ENCODE measurements at places on chromosomes 7 and 10.
A peak's percentile ranks its signal among the peaks of the same experiment; 100 is the strongest.

- no peak for DNase-seq
Observed at GRCh38 chr7:115008465-115009114, 86.7 kb downstream of the MDFIC start.

DNA sequence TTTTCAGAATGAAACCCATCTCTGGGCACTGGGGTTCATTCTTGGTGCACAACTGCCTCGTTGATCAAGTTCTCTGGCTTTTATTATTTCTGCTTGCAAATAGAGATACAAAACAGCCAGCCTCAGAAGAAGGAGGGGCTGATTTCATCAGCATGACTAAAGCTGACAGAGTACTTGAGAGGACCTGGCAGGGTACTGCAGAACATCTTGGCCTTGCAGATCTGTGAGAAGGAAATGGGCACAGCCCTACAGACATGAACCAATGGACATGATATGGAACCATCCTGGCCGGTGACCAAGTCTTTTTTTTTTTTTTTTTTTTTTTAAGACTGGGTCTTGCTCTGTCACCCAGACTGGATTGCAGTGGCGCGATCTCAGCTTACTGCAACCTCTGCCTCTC, 240.6 kb downstream of the VTI1A start:
- DNase-seq, result no peak

DNA sequence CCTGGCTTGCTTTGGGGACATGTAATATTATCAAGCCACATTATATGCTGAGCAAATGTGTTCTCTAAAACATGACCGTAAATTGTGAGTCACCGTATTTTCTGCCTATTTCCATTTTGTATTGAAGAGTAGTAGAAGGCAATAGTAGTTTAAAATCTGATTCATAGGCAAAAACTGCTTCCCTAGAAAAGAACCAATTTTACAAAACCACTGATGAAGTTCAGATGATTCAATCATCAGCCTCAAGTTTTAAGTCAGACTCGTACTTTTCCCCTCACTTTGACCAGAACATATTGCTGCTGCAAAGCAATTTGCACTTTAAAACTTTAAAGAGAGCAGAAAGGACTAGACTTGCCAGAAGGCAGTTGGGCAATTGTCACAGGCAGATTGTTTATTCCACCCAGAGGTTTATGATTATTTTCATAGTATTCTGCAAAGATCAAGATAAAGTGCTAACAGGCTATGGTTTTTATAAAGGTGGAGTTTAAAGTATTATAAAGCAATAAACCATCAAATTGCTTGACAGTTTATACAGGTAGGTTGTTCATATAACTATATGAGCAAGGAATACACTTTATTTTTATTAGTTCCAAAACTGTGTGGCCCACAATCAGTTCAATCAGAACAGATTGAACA, 168.2 kb downstream of the ETV1 start:
- no peak for DNase-seq

- DNase-seq, result peak; percentile 15
Observed at GRCh38 chr7:2955269-2955668, 88.4 kb downstream of the CARD11 start.

DNA sequence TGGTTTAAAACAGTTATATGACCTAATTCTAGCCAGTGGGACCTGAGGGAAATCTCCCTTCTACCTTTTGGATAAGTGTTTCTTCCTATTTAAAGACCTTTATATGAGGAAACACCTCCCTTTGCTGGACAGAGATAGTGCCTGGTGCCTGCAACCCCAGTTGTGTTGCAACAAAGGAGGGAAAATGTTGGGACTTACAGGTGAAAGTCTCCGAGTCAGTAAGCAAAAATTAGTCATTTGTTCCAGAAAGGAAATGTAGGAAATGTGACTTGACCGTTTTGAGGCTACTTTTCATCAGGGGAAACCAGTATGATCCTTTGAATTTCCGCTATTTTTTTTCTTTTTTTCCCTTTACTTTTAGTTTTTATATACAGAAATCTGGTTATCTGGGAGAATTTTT, 165.5 kb downstream of the DKK1 start:
- DNase-seq, result no peak

GRCh38 chr10:44981172-44982113, 2.8 kb upstream of the DEPP1 start:
- DNase-seq, result no peak

DNA sequence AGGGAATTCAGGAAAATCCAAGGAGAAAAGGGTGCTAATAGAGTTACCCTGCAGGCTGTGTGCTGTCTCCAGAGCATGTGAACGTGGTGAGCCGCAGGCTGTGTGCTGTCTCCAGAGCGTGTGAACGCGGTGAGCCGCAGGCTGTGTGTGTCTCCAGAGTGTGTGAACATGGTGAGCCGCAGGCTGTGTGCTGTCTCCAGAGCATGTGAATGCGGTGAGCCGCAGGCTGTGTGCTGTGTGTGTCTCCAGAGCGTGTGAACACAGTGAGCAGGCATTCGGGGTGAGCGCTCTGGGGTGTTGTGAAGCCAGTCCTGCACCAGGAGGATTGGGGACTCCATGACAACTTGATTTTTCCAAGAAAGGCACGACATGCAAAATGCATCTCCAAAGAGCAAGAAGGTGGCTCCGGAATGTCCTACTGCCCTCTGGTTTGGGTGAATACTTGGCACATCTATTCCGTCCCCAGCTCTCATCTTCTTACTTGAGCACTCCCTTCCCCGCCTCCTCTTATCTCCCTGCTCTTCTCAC, 407.9 kb upstream of the SHH start:
- no peak for DNase-seq

DNA sequence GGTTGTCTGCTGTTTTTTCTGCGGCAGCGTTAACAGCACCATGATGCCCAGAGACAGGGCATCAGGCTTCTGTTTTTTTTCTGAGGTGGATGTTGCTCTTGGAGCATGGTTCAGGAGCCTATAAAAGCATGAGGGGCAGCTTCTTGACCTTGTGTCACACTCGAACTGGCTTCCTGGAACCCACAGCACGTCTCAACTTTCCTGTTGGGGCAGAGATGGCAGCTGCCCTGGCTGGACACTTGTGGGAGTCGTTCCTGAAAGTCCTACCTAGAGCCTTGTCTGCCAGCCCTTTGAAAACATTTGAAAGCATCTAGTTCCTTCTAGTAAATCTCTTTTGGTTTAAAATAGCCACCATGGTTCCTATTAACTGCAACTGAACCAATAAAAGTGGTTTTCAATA, 28.9 kb upstream of the PRKAG2 start:
- DNase-seq, result no peak

DNA sequence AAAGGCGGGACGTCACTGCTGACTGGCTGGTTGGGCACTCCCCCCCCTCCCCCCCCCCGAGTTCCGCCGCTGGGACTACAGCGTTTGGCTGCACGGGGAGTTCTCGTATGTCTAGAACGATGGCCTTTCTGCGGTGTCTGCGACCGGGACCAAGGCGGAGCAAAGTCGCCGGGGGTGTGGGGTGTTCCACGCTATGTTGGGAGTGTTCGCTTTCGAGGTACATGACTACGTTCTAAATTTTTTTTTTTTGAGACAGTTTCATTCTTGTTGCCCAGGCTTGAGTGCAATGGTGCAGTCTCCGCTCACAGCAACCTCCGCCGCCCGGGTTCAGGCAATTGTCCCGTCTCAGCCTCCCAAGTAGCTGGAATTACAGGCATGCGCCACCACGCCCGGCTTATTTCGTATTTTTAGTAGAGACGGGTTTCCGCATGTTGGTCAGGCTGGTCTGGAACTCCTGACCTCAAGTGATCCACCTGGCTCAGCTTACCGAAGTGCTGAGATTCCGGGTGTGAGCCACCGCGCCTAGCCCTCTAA, 573 bp upstream of the IDI1 start:
- no peak for DNase-seq

DNA sequence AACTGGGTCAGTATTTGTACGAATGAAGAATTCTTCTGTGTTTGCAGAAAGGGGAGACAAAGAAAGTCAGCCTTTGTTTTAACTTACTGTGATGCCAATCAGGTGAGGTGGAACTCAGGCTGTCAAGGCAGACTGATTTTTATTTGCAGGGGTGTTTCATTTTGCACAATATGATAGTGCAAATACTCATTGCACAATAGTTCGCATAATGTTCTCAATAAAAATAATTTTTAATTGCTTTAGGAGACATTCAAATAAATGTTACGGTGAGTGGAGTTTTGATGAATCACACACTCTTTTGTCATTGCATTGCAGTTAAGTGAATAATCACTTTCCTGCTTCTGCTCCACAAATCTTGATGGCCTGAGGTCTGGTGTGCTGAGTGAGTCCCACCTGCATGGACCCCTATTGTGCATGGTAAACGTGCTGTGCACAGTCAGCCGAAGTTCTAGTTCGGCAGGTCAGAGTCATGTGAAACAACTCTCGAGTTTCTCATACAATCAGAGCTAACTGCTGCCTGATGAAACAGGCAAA, 141.3 kb upstream of the FZD8 start:
- no peak for DNase-seq

- no peak for DNase-seq
Observed at GRCh38 chr10:78139341-78139740, 105.7 kb downstream of the RPS24 start.

DNA sequence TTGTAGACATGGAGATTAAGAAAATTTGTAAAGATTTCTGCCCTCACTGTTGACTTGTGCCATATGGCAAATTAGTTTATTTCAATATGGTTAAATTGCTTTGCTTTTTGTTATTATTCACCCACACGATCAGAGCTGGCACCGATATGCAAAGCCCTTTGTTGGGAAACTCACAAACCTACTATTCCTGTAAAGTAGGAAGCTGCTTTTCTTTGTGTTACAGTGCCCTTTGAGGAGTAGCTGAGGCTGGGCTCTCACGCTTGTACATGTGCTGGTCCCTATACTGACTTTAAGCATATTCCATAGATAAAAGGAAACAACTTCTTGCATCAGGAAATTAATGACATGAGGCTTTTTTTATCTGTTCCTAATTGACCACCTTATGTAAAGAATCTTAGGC, 17.6 kb upstream of the AOAH start:
- no peak for DNase-seq

DNA sequence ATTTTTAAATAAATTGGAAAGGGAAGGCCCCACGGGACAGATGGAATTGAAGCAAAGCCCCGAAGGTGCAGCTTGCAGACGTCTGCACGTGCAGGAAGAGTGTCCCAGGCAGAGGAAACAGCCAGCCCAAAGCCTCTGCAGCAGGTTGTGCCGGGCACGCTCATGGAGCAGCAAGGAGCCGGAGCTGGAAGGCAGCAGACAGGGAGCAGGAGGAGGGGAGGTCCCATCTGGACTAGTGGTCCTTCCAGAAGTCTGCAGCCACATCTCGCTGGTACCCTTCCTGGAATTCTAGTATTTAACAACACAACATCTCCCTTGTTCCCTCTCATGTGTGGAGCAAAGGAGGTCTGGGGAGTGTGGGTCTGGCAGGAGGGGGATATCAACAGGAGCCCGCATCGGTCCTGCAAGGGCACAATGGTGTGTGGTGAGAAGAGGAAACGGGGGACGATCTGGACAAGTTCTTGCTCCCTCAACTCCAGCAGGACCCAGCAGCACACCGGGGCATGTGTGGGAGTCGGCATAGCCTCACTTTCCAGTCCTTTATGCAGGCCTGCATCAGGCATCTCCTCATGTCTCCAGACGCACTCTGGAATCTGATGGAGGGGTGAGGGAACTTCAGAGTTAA, 169.3 kb downstream of the GRID1 start:
- DNase-seq, result no peak

GRCh38 chr7:28623105-28623730, 210.9 kb downstream of the CREB5 start:
- no peak for DNase-seq

DNA sequence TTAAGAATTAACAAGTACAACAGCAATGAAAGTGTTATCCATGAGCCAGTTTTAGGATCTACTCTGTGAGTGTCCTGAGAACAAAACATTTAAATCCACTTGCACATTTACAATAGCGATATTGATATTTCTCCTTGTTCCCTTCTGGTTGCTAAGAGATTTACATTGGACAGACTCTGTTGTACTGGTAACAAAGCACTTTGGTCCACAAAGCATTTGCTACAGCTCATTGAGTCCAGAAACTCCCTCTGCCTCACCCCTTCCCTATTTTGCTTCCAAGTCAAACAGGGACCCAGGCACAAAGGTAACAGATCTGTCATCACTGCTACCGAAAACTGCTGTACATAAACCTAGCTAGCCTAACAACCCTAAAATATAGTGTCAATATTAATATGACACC, 2.1 kb downstream of the ANK3 start:
- DNase-seq, result peak; percentile 25

DNA sequence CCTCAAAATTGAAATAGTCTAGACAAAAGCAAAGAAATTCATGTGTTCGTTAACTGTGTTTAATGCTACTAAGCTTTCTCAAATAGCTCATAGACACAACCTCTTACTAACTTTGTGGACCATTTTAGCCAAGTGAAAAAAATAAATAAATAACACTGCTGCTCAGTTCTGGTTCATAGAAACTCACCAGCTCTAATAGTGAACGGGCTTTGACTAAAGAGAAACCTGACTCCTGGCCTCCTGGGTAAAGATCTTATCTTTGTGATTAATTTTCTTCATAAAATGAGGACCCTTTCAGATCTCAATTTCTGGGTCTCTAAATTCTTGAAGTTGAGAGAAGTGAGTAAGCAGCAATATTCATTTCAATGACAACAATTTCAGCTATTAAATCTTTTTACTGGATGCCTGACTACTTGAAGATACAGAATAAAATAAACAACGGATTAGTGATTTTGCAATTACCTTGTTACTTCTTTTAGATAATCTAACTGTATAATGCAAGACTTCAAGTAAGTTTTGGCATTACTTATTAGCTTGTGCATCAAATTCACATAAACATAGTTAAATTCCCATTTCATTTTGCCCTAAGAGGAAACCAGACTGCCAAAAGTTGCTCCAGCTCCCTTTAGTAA, 3.1 kb downstream of the CADPS2 start:
- DNase-seq, result peak; percentile 34

GRCh38 chr7:11775401-11775800, 56.6 kb downstream of the THSD7A start:
- no peak for DNase-seq

- DNase-seq, result no peak
Observed at GRCh38 chr10:35092851-35093250, 2.7 kb upstream of the CUL2 start.

- DNase-seq, result peak; percentile 69
Observed at GRCh38 chr10:26881600-26882331, 21.0 kb upstream of the ABI1 start.

DNA sequence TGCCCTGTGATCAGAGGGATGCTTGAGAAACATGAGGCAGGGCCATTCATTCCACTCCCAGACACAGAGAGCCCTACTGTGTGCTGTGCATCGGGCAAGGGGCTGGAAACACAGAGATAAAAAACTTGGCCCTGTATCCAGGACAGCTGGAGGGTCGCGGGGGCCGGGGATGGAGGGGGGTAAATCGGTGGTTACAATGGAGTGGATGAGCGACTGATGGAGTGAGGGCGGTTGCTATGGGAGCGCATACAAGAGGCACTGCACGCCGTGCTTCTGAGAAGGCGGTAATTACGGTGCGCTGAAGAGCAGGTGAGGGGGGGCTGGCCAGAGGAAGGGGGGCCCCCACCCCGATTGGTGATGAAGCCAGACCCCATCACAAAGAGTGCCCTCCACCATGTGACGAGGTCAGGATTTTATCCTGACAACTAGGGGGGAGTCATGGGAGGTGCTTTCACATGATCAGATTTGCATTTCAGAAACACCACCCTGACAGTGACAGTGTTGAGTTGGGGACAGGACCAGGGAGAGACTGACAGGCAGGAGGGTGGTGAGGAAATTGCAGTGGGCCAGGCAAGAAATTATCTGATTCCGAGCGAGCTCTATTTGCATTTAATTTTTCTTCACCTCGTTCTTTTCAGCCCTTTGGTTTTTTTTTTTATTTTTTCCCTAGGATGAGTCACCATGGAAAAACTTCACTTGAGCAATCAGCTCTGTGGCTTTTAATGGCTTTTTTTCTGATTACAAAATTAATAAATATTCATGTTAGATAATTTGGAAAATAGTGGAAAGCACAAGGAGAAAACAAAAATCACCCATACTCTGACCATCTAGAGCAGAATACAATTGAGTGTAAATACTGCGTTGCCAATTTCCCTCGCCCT, 7.8 kb downstream of the CPA5 start:
- peak; percentile 41 for DNase-seq
